ENCODE measurements at places on chromosomes 2 and 18. TPM values are rescaled to one million over a fixed set of nuclear protein-coding genes. Genes with fewer than 3 reads are reported as not detected.

C2orf66 gene
- not detected for polyA plus RNA-seq

SLC9A2 gene
- 0.21 TPM for polyA plus RNA-seq

CRYBA2 gene
- not detected for polyA plus RNA-seq

IL1RN gene
- polyA plus RNA-seq = 0.21 TPM

UGT1A10 gene
- polyA plus RNA-seq = not detected

KCMF1 gene
- polyA plus RNA-seq = 53.7 TPM

B3GNT7 gene
- polyA plus RNA-seq = 3.4 TPM

PSMA8 gene
- polyA plus RNA-seq = not detected

IFIH1 gene
- polyA plus RNA-seq = 12.2 TPM

TMEM247 gene
- not detected for polyA plus RNA-seq

CTIF gene
- 37.3 TPM for polyA plus RNA-seq

RBM44 gene
- 0.94 TPM for polyA plus RNA-seq

DNA sequence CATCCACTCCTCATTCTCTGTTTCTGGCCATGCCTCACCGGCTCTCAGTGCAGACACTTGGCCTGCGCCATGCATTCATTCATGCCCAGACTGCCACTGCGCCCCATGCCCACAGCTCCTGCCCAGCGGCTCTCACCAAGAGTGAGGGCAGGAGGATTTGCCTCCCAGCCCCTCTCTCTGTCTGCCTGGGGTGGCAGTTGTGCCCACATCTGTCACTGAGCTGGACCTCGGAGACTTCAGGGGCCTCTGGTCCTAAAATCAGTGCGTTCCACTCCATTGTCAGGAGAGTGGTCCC, 75.1 kb downstream of the CIB4 start:
- DNase-seq = no peak

DNA sequence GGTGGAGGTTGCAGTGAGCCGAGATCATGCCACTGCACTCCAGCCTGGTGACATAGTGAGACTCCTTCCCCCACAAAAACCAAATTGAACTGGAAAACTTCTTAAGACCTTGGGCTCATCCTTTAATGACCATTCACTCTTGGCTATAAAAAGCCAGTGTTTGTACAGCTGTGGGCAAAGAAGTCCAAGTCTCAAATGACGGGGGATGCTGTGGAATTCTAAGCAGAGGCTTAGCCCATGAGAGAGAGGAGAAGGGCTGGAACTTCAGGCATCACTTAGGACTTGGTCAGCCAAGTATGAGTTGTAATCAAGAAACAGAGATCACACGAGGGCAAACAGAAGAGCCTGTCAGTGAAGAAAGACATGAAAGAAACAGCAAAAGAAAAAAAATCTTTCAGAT, 79.3 kb upstream of the POU3F3 start:
- no peak for DNase-seq

- DNase-seq = no peak
These were observed 12.4 kb downstream of the KLHL14 start for GRCh38 chr18:32760391-32760790.

- DNase-seq = peak; percentile 64
These were observed 59.3 kb downstream of the EMILIN2 start for GRCh38 chr18:2905854-2906703.

DNA sequence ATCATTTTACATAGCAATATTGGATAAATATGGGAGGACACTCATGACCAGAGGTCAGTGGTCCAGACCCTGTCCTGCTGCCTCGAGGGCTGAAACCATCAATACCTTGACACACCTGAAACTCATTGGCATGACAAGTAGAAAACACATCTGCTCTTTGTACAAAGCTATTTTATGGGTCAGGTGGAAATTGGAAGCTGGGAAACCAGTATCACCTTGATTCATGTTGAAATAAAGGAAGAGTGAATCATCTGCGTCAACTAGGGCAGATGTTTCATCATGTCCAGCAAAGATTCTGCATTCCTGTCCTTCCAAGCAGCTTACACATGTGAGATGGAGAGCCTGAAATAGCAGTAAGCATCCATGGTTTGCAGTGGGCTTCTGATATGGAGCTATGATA, 80.0 kb upstream of the ERBB4 start:
- no peak for DNase-seq

DNA sequence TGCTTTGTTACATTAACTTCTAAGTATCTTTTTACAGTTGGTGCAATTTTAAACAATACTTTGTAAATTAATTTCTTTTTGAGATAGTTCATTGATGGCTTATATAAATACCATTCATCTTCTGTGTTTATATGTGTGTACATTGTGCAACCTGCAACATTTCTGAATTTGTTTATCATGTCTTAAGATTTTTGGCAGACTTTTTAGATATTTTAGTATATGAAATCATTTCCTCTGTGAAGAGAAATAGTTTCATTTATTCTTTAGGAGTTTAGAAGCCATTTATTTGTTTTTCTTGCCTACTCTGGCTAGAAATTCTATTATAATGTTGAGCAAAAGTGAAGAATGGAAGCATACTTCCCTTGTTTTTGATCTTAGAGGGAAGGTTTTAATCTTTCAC, 337.8 kb upstream of the DSEL start:
- no peak for DNase-seq

GRCh38 chr2:182368996-182369395, 57.8 kb downstream of the PDE1A start:
- no peak for DNase-seq

DNA sequence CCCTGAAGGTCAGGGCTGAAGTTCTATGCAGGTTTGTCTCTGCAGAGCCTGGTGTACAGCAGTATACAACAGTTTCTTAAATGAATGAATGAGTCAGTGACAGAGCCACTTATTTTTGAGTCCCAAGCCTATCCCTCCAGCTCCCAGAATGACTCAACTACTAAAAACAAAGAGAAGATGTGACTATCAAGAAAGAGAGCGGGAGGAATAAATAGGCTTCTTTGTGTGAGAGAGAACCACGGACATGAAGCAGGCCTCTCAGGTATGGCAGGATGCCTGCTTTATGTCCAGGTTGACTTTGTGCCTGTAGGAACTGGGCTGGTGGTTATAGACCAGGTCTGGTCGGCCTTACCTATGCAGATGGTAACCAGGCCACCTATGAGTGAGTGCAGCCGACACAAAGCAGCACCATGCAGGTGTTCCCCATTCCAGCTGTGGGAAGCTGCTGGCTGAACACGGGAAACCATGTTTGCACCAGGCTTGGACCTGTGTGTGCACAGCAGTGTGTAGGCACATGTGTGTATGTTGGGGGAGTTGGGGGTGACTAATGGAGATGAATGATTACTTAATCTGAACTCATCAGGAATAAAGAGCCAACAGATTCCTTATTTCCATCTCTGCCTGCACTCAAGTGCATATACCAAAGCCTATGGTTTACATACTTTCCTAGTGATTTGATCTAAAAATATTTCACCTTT, 171.0 kb downstream of the OSR1 start:
- no peak for DNase-seq

- no peak for DNase-seq
These were observed 108.2 kb downstream of the HAUS1 start for GRCh38 chr18:46212398-46212797.

DNA sequence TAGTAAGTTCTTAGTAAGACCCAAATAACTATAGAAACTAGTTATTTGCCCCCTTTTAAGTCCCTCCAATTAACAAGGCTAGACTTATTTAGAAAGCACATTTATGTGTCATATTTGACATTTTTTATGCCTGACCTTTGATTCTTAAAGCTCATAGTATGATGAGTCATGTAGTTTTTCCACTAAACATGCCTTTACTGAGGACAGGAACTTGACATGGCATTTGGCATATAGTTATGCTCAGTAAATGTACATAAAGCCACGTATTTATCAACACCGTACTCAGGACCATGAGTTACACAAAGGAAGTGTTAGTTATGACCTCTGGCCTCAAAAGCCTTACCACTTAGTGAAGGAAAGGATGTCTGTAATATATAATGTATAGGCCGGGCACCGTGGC, 78.9 kb downstream of the GNAL start:
- no peak for DNase-seq

DNA sequence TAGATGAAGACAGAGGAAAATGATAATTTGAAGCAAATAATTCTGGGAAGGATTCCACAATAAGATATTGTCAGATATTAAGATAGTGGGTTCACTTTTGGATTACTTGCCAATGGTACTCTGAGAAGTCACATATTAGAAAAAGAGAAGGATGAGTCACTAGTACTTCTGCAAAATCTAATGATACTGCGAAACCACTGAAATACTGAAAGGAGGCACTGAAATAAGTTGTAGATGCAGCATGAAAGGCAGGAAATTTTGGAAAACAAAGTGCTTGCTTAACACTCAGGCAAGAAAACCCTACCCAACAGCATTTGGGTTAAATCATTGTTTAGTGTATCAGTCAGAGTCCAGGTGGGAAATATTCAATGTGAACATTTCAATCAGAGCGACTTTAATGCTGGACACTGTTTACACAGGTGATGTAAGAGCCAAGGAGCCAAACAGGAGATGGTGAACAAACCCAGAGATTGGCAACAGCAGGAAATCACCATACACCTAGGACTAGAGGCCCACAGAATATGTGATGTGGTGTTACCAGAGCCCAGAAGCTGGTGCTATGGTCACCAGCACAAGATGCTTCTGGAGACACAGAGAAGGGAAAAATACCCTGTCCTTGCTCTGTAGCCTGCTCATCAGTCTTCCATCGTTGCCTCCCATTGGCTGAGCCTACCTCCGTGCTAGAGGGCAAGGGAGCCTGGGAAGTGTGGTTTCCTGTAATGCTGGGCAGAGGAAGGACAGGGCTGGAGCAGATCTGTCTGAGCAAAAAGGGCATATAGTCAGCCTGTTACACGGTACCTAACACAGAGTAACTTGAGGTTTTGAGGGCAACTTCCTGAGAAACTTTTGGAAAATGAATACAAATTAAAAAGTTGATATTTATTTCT, 204.7 kb upstream of the ITGA4 start:
- no peak for DNase-seq

DNA sequence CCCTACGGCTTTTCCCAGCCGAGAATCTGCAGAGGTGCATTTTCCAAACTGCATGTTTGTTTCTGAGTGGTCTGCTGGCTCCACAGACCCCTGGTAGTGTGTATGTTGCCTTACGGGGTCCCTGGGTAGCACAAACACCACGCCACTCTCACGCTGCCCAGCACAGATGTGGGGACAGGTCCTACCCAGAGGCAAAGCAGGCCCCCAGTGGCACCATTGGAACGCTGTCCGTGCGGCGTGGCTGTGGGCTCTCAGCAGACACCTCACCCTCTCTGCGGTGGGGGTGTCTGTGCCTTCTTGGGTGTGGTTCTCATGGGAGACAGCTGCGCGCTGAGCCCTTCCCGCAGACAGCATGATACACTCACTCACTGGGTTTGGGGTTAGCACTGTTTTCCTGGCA, 137.4 kb downstream of the NFATC1 start:
- DNase-seq = no peak

DNA sequence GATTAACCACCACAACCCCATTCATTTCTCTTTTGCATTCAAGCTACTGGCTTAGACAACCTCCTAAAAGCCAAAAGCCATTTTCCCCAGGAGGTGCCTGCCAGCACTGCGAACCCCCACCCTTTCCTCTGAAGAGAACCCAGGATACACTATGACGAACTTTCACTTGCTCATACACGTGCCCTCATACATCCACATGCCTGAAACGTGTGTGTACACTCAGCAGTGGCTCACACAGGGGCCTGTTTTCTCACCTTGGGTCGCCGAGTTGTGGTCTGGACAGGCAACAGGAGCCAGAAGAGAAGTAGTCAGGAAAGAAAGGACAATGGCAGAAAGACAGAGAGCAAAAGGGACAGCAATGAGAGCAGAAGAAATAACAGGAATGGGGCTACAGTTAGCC, 7.4 kb downstream of the DCTN1 start:
- no peak for DNase-seq

- DNase-seq = no peak
These were observed 460 bp upstream of the LRRFIP1 start for GRCh38 chr2:237626813-237627440.

- no peak for DNase-seq
These were observed 142.6 kb downstream of the HDAC4 start for GRCh38 chr2:239258248-239258647.

- no peak for DNase-seq
These were observed 30.3 kb upstream of the IL1R1 start for GRCh38 chr2:102112271-102112670.

- peak; percentile 52 for DNase-seq
These were observed 281.6 kb upstream of the STON1 start for GRCh38 chr2:48248251-48248933.

DNA sequence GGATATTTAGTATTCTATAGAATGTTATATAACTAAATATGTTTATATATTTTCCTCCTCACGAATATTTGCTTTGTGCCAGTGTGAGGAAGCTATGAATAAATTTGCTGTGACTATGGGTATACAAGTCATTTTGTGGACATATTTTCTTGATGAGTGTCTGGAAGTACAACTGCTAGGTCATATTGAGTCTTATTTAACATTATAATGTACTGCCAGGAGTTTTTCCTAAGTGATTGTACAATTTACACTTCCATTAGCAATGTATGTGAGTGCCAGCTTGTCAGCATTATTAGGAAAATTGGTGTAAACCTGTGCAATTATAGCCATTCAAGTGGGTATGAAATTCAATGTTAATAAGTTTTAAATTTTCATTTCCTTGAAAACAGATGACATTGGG, 1328.9 kb upstream of the TMEFF2 start:
- DNase-seq = no peak

- no peak for DNase-seq
These were observed 88.5 kb upstream of the SH3BP4 start for GRCh38 chr2:234863043-234863934.

GRCh38 chr2:146305164-146305563, 1539.7 kb upstream of the ACVR2A start:
- DNase-seq = no peak

DNA sequence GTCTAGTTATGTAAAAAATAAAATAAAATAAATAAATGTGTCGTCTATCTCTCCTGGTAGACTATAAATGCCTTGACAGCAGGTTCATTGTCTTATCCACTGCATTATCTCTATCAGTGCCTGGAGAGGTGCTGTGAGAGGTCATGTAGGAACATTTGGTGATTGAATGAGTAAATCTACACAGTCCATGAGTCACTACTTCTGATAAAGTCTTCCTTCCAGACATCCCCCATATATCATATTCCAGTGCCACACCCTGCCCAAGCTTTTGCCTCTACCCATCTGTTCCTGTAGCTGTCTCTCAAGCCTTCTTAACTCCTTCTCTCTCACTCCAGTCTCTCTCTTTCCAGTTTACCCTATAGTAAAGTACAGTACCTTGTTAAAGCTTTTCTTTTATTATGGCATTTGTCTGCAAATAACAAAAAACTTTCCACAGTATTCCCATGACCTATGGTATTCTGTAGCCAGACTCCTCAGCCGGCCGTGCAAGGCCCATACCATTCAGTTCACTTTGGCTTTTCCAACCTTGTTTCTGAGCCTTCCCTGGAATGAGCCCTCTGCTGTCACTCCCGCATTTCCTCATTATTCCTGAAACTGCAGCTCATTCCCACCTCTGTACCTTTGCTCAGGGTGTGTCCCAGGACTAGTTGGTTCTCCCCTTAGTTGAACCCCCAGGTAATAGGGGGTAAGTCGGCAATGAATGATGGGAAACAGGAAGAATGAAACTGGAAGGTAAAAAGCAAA, 37.5 kb downstream of the ANXA4 start:
- DNase-seq = no peak

- DNase-seq = no peak
These were observed 995 bp downstream of the TMEM127 start for GRCh38 chr2:96264656-96265348.

Measured in right lung (tissue), 10 donors.